SK-MEL-5 (cell line): ENCODE measurements at places on chromosomes 3 and 15. TPM values are rescaled to one million over a fixed set of nuclear protein-coding genes. Genes with fewer than 3 reads are reported as not detected.

The ACKR2 gene
- total RNA-seq = not detected in 2 replicates

The SLC28A1 gene
- not detected in 2 replicates for total RNA-seq

The TNFAIP8L3 gene
- total RNA-seq = not detected in 2 replicates

The PLAAT1 gene
- 19.3 and 21.1 TPM in 2 replicates for total RNA-seq

The C3orf85 gene
- total RNA-seq = not detected in 2 replicates

The KBTBD12 gene
- not detected in 2 replicates for total RNA-seq

The GOLGA6L4 gene
- total RNA-seq = 0.29 and 0.32 TPM in 2 replicates

The TRH gene
- not detected in 2 replicates for total RNA-seq

The DPPA2 gene
- total RNA-seq = not detected in 2 replicates

The GRM7 gene
- total RNA-seq = 0.66 and 1.9 TPM in 2 replicates

The FSIP1 gene
- 0.27 and 0.42 TPM in 2 replicates for total RNA-seq

The CNBP gene
- 396 and 418 TPM in 2 replicates for total RNA-seq

The DISP2 gene
- total RNA-seq = 0.34 and 0.80 TPM in 2 replicates

The ATP2B2 gene
- total RNA-seq = not detected in 2 replicates

The DNAH12 gene
- not detected in 2 replicates for total RNA-seq

The PFN2 gene
- 127 and 128 TPM in 2 replicates for total RNA-seq

The REC114 gene
- total RNA-seq = not detected in 2 replicates

The ADPRH gene
- total RNA-seq = 1.5 and 1.6 TPM in 2 replicates

The NOX5 gene
- 4.0 TPM in 2 replicates for total RNA-seq

The TTLL13 gene
- 0.18 TPM in 1 of 2 replicates, not detected in the other for total RNA-seq
